ENCODE measurements at places on chromosomes 1 and 21.
A peak's percentile ranks its signal among the peaks of the same experiment; 100 is the strongest.

GRCh38 chr1:162987866-162988265 lies 81.3 kb upstream of the RGS4 start:
- DNase-seq, result peak; percentile 80

DNA sequence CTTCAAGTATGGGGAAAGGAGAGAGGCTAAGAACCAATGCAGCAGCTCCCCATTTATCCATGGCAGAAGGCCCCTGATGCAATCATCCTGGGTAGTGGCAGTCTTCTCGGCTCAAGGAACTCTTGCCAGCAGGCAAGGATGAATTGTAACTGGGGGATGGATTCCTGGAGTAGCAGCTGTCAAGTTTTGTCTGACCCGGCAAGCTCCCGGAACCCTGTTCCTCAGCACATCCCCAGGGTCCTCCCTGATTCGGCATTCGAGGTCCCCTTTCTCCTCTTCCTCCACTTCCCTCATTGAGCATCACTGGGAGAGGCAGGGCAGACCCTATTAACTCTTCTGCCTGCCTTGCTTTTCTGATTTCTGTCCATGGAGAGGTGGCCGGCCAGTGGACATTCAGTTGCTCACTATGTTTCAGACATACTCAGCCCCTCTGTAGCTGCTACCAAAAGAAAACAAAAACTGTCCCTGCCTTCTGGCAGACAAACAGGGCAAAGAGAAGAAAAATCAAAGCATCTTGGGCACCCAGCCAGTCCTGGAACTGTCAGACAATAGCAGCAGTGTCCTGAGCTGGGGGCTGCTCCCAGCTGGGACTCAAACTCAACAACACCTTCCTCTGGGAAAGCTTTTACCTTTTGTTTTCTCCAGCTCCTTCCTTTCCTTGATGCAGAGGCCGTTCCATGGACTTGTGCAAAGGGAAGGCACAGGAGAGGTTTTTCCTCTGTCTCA lies 5.6 kb upstream of the PTCH2 start:
- no peak for DNase-seq

GRCh38 chr1:147247656-147248238 lies 5.3 kb downstream of the CHD1L start:
- no peak for DNase-seq

DNA sequence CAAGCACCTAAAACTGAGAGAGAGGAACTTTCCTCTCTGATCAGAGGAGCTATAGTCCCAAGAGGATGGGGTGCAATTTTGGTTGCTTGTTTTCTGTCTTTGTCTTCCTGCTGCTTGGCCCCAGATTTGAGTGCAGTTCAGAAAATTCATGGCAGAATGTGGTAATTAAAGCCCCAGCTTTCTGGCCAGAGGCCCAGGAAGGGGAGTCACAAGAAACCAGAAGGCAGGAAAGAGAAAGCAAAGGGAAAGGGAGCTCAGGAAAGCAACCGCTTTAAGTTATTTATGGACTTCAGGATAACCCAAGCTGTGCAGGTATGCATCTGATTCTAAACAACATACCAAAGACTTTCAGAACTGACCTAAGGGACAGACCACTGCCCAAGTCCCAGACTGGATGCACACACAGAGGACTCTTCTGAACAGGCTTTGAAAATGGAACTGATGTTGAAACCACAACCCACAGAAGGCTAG lies 88.8 kb downstream of the ST3GAL3 start:
- peak; percentile 76 for DNase-seq

DNA sequence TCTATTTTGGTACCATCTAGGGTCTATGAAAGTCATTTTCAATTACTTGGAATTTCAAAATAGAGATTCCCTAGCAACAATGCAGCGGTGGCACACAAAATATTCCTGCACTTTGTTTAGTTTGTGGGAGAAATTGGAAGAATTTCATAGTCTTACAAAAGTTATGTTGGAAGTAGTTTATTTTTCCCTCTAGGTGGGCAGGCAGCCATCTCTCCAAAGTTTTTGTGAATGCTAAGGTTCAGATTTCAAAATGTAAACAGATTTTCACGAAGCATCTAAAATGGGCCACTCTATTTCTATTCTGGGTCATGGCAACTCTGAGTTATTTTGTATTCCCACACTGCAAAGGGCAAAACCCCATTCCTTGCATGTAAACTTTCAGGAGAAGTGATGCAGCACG lies 8.0 kb downstream of the SMCP start:
- DNase-seq, result peak; percentile 28

DNA sequence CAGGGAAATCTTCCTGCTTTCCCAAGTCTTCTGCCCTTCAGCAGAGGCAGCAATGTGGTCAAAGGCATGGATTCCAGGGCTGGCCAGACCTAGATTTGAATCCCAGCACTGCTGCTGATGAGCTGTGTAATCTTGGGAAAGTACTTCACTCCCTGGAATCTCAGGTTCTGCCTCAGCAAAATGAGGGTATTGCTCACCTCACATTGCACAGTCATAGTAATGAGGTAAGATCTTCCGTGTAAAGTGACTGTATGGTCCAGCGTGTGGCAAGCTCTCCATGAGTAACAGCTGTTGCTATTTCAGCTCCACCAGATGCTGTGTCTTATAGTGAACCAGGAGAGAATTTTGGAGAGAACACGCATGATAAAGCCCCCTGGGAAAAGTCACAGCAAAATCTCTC lies 56.1 kb upstream of the F3 start:
- DNase-seq, result peak; percentile 69

DNA sequence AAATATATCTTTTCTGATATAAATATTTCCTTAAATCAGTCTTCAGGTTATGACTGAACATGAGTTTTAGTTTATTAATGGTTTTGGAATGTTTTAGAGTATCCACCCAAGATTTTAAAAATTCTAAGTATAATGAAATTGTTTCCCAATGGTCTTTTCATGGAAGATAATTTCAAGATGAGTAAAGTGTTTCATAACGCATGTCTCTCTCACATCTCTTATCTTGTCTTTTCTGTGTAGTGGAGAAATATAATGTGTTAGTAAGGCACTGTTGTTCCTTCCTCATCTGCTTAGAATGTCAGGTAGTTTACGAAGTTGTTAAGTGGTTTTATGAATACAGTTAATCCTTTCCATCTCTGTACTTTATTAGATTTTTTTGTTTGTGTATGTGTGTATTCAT lies 49.6 kb downstream of the PLA2G4A start:
- DNase-seq, result no peak
